ENCODE measurements at places on chromosomes 2 and 18.
A peak's percentile ranks its signal among the peaks of the same experiment; 100 is the strongest.

DNA sequence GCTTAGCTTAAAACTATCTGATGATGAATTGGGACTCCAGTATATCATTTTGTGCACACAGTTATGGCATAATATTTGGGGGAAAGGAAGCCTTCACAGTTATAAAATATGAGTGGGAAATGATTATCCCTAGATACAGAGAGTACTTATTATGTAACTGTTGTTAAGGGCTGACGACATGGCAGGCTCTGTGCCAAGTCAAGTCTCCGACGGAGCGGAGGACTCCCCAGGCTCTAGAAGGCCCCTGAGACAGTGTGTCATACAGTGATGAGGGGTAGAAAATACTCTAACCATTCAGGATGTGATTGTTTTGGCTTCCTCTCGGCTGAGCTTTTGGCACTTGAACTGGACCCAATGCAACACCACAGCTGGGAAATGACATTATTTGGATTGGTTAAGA is 211.8 kb downstream of the SLC8A1 start:
- no peak for DNase-seq

DNA sequence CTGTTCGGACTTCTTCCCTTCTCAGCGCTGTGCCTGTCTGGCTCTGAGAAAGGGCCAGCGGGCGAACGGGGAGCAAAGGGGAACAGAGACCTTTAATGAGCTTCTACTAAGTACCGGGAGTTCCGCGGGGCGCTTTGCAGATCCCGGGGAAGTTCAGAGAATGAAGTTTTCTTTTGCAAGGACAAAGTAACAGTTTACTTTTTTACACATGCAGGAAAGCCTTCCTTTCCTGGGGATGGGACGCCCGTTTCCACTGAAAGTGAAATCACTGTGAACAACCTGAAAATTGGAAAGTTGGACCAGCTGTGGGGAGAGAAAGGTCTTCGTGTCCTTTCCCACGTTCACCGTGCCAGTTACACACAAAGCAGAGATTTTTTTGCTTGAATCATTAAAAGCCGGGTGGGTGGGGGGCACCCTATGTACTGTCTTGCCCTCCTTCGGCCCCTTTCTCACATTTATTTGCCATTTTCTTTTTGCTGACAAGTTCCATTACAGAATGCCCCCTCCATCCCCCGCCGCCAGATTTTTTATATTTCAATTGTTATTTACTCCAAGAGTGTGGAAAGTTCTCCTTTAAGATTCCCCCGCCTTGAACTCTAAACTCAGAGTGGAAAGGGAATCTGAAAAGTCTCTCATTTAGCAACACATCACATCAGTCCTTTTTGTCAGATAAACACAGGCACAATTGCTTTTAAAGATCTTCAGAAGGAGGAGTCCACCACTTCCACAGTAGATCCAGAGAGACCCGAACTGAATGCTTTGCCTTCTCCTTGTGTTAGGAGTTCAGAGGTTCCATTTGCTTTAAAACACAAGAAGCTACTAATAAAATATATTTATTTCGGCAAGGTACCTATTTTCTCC is 1.1 kb upstream of the FN1 start:
- no peak for DNase-seq

- DNase-seq = no peak
These were observed 6.2 kb upstream of the INPP4A start for GRCh38 chr2:98438190-98439133.

- DNase-seq = no peak
These were observed 113.0 kb downstream of the CDH2 start for GRCh38 chr18:28063926-28064325.

GRCh38 chr2:144595686-144596072 is 75.8 kb upstream of the ZEB2 start:
- no peak for DNase-seq

- DNase-seq = no peak
These were observed 294.0 kb upstream of the KLHL29 start for GRCh38 chr2:23091019-23091418.

- DNase-seq = no peak
These were observed 119.0 kb downstream of the CERS6 start for GRCh38 chr2:168574856-168575630.

DNA sequence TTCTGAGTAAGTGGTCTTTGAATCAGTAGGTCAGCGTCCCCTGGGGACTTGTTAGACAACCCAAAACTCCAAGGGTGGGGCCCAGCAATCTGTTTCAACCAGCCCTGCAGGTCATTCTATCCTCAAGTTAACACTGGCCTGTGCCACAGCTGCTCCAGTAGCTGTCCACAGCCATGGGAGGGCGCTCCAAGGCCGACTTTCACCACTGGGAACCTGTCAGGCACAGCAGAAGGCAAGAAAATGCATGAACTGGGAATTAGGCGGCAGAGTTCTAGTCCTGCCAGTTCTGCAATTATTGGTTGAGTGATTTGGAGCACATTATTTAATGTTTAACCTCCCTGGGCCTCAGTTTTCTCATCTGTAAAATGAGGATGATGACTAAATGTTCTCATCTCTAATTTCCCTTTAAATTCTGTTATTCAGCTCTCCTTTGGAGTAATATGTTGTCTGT is 17.4 kb upstream of the MRPL33 start:
- DNase-seq = peak; percentile 87

DNA sequence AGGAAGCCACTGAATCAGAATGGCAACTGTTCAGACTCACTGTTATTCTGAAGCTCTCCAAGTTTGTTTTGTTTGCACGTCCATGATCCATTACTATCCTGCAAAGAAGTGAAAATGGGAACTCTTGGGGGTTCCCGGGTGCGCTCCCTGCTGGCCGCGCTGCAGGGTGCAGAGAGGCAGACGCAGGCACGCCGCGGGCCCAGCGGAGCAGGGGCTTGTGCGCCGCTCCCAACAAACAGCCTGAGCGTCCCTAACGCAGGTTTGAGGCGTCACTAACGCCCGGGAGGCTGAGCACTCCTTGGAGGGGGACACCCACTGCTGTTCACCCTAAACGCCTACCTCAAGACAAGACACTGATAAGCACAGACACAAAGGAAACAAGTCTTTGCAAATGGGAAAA is 14.3 kb upstream of the PIEZO2 start:
- DNase-seq = no peak

- no peak for DNase-seq
These were observed 75.7 kb downstream of the ZAP70 start for GRCh38 chr2:97788986-97789644.

GRCh38 chr2:203740871-203741281 is 34.4 kb downstream of the CD28 start:
- no peak for DNase-seq

DNA sequence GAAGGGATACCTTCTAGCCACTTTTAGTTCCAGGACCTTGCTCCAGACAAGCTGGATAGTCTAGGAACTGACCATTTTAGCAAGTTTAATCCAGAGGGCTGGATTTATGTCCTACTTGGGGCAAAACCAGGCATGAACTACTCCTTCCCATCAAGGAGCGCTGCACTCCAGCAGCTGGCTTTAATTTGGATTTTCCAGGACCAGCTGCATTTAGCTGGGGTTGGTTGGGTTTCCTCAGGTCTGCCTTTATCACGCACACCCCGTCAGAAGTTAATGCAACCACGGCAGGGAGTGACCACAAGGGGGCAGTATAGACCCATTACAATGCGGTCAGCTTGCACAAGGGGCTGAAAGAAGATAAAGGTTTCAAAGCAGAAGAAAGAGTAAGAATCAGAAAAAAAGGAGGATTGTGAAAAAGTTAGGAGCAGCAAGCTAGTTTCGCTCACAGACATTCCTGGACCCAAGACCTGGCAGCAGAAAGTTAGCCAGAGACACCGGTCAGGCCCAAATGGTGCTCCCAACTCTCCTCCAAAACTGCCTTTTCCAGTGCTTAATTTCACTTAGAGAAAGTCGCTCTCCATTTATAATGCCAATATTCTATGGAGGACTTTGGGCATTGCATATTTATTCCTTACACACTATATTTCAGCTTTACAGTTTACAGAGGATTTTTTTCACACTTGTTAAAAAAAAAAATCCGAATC is 40.1 kb downstream of the SLC4A1AP start:
- peak; percentile 88 for DNase-seq

GRCh38 chr2:33215983-33216382 is 260.5 kb upstream of the RASGRP3 start:
- DNase-seq = no peak

DNA sequence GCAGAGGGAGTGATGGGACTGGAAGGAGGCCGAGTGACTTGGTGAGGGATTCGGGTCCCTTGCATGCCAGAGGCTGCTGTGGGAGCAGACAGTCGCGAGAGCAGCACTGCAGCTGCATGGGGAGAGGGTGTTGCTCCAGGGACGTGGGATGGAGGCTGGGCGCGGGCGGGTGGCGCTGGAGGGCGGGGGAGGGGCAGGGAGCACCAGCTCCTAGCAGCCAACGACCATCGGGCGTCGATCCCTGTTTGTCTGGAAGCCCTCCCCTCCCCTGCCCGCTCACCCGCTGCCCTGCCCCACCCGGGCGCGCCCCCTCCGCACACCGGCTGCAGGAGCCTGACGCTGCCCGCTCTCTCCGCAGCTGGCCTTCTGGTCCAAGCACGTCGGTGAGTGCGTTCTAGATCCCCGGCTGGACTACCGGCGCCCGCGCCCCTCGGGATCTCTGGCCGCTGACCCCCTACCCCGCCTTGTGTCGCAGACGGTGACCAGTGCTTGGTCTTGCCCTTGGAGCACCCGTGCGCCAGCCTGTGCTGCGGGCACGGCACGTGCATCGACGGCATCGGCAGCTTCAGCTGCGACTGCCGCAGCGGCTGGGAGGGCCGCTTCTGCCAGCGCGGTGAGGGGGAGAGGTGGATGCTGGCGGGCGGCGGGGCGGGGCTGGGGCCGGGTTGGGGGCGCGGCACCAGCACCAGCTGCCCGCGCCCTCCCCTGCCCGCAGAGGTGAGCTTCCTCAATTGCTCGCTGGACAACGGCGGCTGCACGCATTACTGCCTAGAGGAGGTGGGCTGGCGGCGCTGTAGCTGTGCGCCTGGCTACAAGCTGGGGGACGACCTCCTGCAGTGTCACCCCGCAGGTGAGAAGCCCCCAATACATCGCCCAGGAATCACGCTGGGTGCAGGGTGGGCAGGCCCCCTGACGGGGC is 4.6 kb downstream of the PROC start:
- DNase-seq = no peak

DNA sequence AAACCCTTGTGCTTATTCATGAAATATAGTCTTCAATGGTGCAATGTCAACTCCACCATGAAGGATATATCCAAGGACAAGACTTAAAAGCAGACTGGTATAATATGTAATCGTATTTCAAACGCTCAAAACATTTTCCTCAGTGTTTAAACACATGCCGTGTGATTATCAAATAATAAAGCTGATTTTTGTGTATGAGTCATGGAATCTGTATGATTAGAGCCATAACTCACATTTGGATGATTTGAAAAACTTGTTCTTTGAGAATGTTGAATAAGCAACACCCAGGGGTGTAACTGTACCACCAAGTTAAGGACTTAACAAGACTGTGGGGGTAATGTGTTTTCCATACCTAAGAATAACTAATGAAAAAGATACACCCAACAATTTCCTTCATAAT is 215.3 kb downstream of the STK39 start:
- DNase-seq = no peak

GRCh38 chr2:228023619-228024018 is 152.2 kb downstream of the DAW1 start:
- DNase-seq = no peak

- no peak for DNase-seq
These were observed 39.6 kb upstream of the SERPINE2 start for GRCh38 chr2:224078656-224079055.

DNA sequence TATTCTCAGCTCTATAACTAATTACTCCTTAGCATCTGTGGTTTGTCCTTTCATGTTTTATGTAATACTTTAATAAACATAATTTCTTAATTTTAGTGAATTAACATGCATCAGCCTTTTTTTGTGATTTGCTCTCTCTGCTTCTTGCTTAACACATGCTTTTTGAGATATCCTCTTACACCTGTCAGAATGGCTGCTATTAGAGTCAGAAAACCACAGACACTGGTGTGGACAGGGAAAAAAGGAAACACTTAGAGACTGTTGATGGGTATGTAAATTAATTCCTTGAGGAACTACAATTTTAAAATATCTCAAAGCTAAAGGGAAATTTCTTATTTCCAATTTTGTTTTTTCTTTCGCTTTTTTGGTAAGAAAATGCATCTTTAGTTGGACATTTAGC is 549.0 kb downstream of the ZNF804A start:
- DNase-seq = no peak

- no peak for DNase-seq
These were observed 946.3 kb upstream of the LRATD1 start for GRCh38 chr2:13686262-13686661.

- no peak for DNase-seq
These were observed 9.8 kb upstream of the NCK2 start for GRCh38 chr2:105734762-105735538.
